ENCODE measurements at places on chromosomes 13 and 19.

DNA sequence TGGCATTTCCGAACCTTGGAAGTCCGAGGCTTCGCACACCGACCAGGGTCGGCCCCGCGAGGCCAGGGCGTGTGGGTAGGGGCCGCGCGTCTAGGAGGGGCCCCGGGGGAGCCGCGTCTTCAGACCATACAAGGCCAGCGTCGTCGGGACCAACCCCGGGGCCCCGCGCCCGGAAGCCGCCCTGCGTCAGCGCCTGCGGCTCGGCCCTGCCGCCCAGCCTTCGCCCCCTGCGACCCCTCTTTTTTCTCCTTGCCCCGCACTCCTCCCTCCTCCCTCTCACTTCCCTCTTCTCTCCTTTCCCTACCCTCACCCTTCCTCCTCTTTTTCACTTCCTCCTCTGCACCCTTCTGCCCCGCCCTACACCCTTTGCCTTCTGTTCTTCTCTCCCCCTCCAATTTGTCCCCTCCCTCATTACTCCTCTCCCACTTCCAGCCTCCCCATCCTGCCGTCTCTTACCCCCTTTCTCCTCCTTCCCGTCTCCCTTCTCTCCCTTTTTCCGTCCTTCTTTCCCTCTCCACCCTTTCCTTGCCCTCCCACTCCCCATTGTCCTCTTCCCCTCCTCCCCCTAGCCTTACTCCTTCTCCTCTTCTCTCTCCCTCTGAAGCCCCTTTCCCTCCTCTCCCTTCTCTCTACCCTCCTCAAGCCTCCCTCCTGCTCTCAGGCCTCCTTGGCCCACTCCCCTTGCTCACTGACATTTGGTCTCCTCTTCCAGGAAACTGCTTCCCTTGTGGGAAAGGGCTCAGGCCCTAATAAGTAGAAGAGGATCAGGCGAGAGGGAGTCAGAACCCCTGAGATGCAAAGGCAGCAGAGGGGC lies 2.2 kb upstream of the PLEKHG2 start:
- no peak for DNase-seq

DNA sequence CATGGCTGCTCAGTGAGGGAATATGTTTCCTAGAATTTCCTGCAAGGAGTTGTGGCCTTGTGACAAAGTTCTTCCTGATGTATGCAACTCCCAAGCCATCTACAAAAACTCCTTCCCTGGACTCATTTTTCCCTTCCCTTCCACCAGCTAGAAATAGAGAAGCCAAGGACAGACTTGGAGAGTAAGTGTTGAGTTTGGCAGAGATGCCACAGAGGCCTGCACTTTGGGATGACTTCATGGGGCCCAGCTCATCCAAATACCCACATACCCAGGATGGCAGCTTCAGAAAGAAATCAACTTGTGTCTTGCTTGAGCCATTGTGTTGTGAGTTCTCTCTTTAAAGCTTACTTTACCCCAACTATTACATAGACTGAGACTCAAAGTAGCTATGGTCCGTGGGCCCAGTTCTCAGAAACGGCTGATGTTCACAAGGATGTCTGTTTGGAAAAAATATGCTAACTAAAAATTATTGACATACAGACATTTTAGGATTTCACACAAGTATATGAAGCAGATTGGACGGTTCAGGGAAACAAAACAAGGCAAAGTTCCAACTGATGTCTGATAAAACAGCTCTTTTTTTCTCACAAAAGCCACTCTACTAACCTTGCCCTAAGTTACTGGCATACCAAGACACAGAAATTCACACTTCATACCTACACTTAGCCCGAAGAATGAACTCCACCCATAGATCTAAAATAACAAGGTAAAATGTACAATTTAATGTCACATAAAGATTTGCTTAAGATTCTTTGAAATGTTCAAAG lies 107.9 kb downstream of the NALCN start:
- DNase-seq, result no peak

DNA sequence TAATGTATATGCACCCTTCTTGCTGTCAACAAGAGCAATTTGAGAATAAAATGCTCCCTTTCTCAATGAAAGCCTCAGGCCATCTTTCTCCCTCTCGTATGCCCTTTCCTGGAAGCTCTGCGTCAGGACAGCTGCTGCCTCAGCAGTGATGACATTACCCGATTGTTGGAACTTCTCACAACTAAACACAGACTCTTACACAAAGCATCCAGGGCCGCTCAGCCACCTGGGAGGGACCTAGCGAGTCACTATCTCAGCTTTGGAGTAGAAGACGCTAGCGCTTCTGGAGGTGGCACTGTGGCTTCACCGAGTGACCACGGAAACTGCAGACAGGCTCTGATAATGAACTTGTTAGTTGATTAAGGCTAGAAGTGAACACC lies 153.2 kb upstream of the SOX1 start:
- peak; percentile 65 for DNase-seq

DNA sequence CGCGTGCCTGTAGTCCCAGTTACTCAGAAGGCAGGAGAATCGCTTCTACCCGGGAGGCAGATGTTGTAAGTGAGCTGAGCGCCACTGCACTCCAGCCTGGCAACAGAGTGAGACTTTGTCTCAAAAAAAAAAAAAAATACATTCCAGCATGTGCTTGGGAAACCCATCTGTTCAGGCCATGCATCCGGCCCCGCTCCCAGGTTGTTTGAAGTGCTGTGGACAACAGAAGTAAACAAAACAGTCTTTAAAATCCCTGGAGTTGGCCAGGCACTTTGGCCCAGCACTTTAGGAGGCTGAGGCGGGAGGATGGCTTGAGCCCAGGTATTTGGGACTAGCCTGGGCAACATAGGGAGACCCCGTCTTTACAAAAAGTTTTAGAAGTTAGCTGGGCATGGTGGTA lies 3.2 kb upstream of the PTPRS start:
- DNase-seq, result no peak

DNA sequence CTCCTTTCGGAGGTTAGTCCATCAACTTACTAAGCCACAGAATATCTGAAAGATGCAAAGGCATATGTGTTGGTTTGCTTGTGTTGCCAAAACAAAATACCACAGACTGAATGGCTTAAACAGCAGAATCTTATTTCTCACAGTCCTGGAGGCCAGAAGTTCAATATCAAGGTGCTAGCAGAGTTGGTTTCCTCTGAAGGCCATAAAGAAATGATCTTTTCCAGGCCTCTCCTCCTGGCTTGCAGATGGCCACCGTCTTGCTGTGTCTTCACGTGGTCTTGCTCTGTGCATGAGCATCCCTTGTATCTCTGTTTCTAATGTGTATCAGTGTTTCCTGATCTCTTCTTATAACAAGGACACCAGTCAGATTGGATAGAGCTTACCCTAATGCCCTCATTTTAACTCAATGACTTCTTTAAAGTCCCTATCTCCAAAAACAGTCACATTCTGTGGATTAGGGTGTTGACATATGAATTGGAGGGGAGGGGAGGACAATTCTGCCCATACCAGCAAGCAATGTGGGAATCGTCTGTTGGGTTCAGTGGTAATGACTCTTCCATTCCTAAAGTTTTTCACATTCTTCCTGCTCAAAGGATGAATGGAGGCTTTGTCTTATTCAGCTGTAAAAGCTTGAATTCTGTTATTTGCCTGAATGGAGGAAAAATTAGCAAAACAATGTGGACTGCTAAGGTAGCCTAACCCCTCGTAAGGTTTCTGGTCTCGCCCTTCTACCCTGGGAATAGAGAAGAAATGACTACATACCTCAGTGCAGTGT lies 715.7 kb downstream of the DIAPH3 start:
- no peak for DNase-seq

- peak; percentile 68 for DNase-seq
Observed at GRCh38 chr19:42184401-42184861, 33.0 kb downstream of the DEDD2 start.

DNA sequence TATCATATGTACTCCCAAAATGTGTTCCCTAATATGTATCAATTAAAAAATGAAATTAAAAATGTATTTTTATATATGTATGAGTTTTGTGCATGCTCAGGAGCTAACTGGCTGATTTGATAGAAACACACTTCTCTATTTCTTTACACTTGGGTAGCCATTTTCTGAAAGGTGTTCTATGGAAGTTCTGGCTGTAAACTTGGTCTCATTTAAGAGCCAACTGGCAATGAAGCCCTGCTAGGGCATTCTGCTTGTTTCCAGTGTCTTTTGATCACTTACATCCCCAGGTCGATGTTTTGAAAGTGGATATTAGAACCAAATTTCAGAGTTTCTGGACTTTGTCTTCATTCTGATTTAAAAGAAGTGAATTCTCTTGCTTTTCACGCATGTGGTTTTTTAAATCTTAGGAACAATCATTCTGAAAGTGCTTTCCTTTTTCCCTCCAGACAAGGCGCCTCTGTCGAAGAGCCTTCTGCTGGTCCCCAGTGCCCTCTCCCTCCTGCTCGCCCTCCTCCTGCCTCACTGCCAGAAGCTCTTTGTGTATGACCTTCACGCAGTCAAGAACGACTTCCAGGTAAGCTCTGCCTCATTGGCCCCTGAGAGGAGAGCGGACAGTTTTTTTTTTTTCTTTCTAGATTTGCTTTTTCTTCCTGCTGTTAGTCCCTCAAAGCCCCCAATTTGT lies 20.1 kb downstream of the GPR18 start:
- no peak for DNase-seq

GRCh38 chr13:109919715-109920375 lies 133.5 kb upstream of the IRS2 start:
- DNase-seq, result no peak

DNA sequence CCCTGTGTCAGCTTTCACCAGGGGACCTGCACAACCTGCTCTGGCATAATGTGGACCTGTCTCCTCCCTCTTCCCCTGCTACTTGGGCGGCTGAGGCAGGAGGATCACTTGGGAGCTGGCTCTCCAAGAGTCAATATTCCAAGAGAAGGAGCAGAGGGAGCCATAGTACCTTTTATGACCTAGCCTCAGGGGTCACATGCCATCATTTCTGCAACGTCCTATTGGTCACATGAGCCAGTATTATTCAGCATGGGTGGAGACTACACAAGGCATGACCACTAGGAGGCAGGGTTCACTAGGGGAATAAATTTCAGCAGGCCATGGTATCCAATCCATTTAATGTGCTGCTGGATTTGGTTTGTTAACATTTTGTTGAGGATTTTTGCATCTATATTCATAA lies 12.0 kb upstream of the SHFL start:
- no peak for DNase-seq

GRCh38 chr13:66407128-66407527 lies 823.0 kb downstream of the PCDH9 start:
- DNase-seq, result no peak

DNA sequence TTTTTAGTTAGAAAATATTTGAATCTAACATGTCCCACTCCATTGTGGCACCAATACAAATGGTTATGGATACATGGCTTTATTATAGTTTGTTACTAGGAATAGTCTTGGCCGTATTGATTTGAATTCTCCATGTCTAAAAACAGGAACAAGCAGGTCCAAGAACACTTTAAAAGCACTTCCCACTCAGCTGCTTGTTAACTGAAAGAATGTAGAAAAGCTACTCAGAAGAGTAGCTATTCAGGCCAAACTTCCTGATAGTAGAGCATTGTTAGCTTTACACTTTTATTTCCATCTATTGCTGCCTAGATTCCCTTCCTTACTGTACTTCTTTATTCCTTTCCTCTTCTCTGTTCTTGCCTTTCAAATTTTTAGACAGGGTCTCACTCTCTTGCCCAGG lies 6.9 kb downstream of the PIBF1 start:
- no peak for DNase-seq

DNA sequence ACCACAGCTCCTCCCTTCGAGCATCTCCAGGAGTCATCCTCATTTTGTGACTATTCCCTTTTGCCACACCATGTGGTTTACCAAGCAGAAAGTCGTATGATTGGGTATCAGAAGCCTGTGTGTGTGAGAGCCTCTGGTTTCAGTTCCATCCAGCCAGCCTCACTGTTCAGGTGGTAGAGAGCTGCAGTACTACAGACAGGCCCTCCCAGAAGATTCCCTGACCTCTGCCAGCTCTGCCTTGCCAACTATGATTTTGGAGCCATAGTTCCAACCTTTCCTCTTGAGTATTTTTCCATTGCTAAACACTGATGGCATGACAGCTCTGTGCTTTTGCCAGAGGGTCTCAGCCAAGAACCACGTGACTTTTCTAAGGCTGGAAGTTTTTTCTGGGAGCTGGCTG lies 82.5 kb downstream of the DHRS12 start:
- no peak for DNase-seq

GRCh38 chr13:113598481-113598880 lies 13.9 kb downstream of the TFDP1 start:
- no peak for DNase-seq

DNA sequence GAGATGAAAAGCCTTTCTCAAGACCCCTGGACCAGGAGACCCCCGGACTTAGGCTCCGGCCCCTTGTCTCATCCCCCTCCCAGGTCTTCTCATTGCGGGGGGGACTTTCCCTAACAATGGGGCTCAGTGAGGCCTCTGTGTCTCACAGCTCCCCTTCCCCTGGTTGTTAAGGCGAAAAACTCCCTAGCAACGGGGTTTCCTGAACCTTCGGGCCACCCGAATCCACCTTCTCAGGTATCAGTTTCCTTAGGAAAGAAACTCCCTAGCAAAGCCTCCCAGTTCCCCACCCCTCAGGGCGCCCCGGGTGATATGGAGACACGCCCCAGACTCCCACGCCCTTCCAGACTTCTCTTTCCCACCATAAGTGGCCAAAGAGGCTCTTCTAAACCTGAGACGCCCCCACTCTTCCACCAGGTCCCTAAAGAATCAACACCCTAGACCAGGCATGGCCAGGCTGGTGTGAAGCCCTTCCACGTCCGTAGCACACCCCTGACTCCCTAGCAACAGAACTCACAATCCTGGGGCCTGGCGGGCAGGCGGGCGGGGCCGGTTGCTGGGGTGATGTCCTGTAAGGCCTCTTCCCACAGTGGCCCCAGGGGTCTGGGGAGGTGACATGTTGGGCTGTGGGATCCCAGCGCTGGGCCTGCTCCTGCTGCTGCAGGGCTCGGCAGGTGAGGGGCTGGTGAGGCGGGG lies at the start of gene TMEM190:
TMEM190 (plus strand) TSS at position 586 of the 693 bp plus-strand sequence; CDS start at position 614, 28 bp downstream.
- DNase-seq, result no peak

DNA sequence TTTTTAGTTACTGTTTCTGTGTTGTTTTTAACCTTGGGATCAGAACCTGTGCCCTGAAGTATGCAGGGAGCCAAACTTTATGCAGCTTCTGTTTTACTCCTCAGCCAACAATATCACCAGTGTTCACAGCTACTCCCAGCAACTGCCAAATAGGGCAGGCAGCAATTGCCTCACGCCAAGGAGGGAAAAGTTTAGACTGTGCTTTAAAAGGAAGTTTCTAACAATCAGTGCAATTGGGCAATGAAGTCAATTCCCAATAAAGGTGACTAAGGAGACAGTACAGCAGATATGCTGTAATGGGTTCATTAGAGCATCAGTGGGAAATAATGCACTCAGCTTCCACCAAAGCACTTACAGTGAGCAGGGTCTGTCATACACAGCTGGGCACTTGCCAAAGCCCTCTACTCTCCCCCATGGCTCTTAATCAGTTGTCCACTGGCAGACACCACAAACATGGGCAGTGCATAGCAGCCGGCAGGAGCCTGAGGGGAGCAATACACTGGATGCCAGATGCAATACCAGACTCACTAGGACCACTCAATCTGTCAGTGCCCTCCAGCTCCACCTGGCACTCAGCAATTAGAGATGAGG lies 19.3 kb downstream of the ENOX1 start:
- DNase-seq, result no peak

- DNase-seq, result no peak
Observed at GRCh38 chr13:75652726-75653125, 16.6 kb downstream of the LMO7 start.

GRCh38 chr19:17686592-17687024 lies 1.5 kb downstream of the UNC13A start:
- DNase-seq, result peak; percentile 48

- peak; percentile 79 for DNase-seq
Observed at GRCh38 chr19:28289295-28290063, 923.5 kb downstream of the UQCRFS1 start.

Measured in NCI-H774 (cell line).